ENCODE measurements at places on chromosomes 1 and 21. TPM values are rescaled to one million over a fixed set of nuclear protein-coding genes. Genes with fewer than 3 reads are reported as not detected.

The CHI3L2 gene
- total RNA-seq, result 1.2 TPM

The RXFP4 gene
- 5.2 TPM for total RNA-seq

The CHRNB2 gene
- 0.15 TPM for total RNA-seq

The C1orf94 gene
- 0.11 TPM for total RNA-seq

The GJB5 gene
- total RNA-seq, result not detected

The PM20D1 gene
- total RNA-seq, result 0.17 TPM

The RORC gene
- 18.3 TPM for total RNA-seq

The ZNF593OS gene
- total RNA-seq, result not detected

The HCN3 gene
- 21.5 TPM for total RNA-seq

The GNAT2 gene
- total RNA-seq, result 0.73 TPM

The CLCNKA gene
- 1.7 TPM for total RNA-seq

The SYCP1 gene
- total RNA-seq, result not detected

All from left colon (tissue), 2 donors.